Natural killer cell treated with Interleukin-12 subunit alpha and Interleukin-12 subunit beta and Interleukin-15 and Interleukin-18, amount 100 ng/mL, for 72 hours (primary cell): ENCODE measurements at places on chromosomes 2 and 18.

DNA sequence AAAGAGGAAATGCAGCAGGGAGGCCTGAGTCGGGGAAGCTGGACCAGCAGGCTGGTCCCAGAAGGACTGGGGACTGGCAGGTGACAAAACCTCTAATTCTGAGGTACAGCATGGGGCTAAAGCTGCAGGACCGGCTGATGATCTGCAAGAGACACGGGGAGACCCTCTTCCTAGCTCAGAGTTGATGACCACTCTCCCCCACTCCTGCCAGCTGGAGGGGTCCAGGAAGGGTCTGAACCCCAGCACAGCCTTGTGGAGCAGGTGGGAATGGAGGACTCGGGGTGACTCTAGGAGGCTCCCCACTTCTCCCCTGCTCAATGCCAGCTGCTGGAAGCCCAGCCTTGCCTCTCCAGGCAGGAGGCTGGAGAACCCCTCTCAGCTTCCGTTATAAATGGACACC lies 67.7 kb downstream of the TWIST2 start:
- DNase-seq: no peak

GRCh38 chr2:158504088-158504487 lies 47.3 kb downstream of the PKP4 start:
- DNase-seq: no peak

DNA sequence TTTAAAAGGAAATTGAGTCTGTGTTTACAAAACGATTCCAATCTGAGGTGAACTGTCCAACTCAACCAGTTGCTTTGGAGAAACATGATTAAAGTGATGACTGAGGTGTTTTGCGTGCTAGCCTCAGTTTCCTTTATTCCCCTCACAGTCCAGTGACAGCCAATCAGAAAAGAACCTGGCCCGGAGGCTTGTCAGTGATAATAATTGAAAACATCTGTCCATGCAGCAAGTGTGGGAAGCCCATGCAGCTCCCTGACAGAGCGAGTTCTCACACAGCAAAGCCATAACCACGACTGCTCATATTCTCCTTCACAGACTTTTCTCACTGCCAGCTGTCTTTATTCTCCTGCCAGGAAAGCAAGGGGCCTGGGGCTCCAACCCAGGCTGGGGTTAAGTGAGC lies 613.4 kb downstream of the ARHGAP15 start:
- no peak for DNase-seq

DNA sequence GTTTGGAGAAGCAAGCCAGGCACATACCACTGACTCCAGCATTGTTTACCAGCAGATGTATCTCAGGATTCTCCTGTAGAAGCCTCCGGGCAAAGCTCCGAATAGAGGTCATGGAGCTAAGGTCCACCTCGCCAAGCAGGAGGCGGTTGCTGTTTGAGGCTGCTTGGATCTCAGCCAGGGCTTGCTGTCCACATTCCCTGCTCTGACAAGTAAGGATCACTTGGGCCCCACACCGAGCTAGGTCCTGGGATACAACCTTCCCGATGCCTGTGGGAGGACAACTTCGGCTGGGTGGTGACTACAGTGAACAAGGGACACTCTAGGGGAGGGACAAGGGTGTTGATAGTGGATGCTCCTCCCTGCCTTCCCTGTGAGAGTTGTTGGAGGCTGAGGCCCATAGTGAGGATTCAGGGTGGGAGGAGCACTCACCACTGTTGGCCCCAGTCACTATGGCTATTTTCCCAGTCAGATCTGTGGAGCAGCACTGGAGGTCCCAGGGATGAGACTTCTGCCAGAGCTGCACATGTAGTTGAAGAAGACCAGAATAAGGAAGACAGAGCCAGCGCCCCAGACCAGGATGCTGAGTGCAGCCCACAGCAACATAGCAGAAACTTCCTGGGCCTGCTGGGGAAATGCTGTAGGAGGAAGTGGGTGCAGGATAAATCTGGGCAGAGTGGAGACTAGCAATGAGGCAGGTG lies 8.3 kb downstream of the C2orf81 start:
- DNase-seq: no peak

DNA sequence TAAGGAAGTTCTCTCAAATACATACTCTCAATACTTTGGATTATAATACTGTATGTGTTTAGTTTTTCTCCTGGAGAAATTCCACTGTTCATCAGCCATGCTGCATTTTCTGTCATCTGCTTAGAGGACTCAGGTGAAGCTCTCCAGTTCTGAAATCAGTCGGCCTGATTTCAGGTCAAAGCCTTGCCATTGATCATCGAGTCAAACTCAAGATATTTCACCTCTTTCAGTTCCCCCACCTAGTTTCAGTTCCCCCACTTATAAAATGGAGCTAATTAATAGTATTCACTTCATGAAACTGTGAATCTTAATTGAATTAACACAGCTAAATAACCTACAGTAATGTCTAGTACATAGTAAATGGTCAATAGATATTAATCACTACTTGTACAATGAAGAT lies 75.3 kb upstream of the L3MBTL4 start:
- DNase-seq: no peak
